ENCODE measurements at places on chromosomes 5 and 9.

- DNase-seq: no peak
These were observed 1.0 kb upstream of the RXRA start for GRCh38 chr9:134325096-134325812.

DNA sequence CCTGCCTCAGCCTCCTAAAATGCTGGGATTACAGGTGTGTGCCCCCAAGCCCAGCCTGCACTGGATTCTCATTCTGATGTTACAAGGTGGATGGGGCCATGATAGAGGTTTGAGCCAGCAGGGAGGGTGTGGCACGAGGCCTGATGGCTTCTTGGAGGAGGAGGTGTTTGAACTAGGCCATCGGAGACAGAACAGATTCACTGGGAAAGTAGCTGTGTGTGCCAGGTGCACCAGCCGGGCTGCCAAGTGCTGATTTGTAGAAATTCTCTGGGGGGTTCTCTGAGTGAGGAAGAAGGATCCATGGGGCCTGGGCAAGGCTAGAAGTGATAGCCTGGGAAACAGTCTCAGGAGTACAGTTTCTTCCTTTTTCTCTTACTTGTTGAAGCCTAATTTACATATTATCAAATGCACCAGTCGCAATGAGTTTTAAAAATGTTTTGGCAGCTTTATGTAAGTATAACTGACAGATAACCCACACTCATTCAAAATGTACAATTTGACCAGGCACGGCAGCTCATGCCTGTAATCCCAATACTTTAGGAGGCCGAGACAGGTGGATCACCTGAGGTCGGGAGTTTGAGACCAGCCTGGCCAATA, 31.1 kb upstream of the STXBP1 start:
- DNase-seq: no peak

DNA sequence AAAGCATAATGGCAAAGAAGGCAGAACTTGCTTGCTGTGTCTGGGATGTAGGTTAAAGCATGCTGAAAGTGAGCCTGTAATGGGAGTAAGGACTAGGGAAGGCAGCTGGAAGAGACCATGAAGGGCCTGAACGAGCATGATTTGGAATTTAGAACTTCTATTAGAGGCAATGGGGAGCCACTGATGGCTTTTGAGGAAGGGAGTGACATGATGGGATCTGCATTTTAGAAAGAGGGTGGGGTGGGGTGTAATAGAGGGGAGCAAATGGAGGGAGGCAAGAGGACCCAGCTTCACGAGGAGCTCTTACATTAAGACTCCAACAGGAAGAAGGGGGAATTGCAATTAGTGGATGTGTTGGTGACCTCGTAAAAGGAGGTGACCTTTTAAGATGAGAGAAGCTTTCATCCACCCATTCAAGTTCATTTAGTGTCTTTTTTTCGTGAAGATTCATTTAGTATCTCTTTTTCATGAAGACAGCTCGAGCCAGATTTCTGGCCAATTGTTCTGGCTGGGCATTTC, 13.6 kb upstream of the GABRP start:
- DNase-seq: no peak

GRCh38 chr5:178113141-178113787, at the start of gene N4BP3:
TSS of gene N4BP3 (plus strand) at chr5:178113532. CDS start at chr5:178119584, 6,052 bp downstream.
- peak; percentile 67 for DNase-seq

- DNase-seq: no peak
These were observed 39.9 kb upstream of the IL17B start for GRCh38 chr5:149418910-149419531.

DNA sequence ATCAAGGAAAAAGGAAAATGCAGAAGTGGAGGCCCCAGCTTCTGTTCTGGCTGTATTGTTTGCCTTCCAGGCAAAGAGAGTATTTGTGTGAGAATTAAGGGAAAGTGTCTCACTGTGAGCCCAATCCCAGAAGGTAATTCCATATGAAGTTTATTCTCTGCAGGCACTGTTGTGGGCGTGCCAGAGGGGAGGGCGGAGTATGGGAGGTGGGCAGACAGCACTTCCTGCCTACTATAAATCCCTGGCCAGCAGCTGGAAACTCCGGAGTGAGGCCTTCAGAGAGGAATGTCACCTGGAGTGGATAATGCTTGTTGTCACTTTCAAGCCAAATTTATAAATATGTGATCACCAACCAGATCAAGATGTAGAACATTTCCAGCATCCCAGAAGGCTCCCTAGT, 209.5 kb downstream of the ARHGAP26 start:
- DNase-seq: no peak

- DNase-seq: no peak
These were observed 18.4 kb upstream of the SPINK4 start for GRCh38 chr9:33221568-33221884.

DNA sequence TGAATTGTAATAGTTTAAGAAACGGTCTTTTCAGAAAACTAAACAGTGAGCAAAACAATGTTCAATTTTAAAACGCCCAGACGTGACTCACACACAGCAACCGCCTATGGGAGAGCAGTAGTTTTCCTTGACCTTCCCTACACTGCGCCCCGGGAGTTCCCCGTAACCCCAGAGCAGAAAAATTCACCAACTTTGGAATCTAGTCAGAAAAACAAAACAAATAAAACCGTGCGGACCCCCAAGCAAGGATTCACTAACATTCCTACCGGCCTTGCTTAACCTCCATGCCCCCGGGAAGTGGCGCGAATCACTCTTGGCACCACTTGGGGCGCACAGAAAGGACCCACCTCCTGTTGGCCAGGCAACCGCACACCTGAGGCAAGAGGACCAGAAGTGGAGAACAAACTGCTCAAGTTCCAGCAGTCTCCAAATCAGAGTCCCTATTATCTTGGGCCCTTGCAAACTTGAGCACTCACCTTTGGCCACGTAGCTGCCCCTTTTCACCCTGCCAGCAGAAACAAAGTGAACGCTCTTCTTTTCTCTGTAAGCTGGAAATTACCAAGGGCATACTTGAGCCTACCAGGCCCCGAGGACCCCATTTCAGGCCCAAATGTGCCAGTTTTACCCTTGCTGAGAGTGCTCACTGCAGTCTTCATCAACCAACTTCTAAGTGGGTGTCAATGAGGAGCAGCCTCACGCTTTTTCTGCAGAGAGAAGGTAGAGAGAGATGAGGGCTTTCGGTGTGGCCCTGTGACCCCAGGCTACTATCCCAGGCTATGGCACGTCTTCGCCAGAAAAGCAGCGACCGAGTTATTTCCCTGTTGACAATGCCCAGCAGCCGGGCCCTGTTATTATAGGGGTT, 189.7 kb downstream of the MEF2C start:
- DNase-seq: no peak

- DNase-seq: no peak
These were observed 10.0 kb upstream of the CRB2 start for GRCh38 chr9:123346026-123346425.

GRCh38 chr5:368183-369084, 46.9 kb downstream of the AHRR start:
- peak; percentile 44 for DNase-seq

GRCh38 chr5:10633271-10634049, 69.6 kb downstream of the ANKRD33B start:
- DNase-seq: peak; percentile 76

DNA sequence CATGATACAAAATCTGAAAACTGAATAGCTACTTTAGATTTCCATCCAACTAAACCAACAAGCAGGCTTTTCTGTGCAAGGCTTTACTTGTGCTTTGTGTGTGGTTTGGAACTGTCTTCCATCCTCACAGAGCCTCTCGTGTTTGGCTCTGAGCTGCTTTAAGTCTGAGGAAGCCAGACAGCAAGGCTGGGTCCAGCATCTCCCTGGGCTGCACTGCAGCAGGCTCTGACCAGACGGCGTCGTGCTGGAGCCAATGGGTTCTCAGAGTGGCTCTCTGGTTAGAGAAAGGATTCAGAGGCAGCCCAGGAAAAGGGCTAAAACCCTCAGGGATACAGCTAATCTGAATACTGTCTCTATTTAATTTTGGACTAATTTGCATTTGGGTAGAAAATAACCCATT, 207.9 kb upstream of the EFNA5 start:
- DNase-seq: no peak

DNA sequence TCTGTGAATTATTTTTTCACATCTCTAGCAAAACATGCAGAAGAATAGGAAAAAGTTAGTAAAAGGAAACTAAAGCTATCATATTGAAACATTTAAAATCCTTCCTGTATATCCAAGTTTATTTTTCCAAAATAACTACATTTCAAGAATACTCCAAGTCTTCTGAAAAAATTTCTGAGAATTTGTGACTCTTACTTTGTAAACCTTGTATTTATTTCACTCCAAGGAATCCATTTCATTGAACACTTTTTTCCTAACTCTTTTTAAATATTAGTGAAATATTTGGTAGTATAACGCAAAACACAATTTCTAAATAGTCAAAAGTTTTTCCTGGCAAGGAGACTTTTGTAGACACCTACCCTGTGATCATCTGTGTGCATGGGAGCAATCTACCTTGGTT, 19.3 kb downstream of the ECM2 start:
- DNase-seq: no peak

DNA sequence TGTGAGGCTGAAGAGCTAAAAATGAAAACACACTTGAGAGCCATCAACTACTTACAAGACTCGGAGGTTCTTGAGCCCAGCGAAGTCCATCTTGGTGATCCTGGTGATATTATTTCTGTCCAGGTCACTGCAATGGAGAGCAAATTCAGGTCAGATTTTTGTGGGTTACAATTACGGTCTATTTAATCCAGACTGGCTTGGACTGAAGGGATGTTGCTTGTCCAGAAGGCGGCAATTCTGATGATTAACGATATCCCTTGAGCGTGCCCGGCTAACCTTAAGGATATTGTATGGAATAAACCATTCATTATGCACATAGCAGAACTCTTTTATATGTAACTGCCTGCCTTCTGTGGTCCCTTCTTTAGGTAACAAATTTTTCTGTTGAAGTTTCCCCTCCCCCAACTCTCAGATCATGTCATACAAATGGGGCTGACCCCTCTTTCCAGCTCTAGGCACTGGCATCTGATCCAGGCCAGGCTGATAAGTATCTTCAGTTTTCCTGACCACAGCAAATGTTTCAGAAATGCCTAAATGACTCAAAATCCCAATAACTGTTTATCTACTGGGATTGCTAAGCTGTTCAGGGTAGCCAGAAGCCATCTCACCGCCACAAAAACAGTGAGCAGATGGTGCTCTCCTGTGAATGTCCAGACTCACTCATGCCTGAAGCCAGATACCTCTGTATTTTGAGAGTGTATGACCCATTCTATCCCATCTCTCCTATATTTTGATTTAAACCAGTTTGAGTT, 49.4 kb downstream of the SLIT3 start:
- no peak for DNase-seq

DNA sequence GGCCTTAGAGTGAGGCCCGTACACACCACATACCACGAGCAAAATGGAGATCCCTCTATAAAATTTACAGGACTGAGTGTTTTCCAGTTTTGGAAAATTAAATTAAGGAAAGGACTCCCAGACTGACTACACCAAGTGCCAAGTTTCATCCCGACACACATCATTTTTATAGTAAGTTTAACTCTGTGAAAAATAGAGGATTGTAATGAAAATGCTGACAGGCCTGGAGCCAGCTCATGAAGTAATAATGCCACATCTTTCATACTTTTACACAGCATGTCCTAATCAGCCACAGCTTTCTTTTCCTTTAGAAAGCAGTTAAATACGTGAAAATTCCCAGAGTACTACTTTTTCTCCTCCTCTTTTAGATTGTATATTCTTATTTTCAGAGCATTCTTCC, 169.2 kb downstream of the SAXO1 start:
- DNase-seq: no peak

GRCh38 chr5:152568016-152568415, 162.9 kb upstream of the NMUR2 start:
- no peak for DNase-seq

DNA sequence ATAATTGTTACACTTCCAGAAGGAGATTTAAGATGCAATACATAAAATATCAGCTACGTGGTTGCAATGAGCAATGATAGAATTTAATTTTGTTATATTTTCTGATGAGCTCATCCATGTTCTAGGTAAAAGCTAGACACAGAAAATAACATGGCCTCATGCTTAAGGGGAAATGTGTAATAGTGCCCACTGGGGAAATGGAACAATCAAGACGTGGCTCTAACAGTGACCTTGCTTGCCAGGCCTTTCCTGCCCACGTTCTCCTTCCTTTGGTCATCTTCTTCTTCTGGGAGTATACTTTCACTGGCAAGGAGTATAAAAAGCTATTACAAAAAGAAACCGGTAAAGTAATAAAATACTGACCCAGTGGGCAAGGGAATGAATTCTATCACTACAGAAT, 116.2 kb upstream of the TMEM161B start:
- no peak for DNase-seq

GRCh38 chr5:147912011-147912410, 5.7 kb upstream of the C5orf46 start:
- no peak for DNase-seq

GRCh38 chr9:79224672-79225433, 346.9 kb upstream of the TLE4 start:
- DNase-seq: no peak

DNA sequence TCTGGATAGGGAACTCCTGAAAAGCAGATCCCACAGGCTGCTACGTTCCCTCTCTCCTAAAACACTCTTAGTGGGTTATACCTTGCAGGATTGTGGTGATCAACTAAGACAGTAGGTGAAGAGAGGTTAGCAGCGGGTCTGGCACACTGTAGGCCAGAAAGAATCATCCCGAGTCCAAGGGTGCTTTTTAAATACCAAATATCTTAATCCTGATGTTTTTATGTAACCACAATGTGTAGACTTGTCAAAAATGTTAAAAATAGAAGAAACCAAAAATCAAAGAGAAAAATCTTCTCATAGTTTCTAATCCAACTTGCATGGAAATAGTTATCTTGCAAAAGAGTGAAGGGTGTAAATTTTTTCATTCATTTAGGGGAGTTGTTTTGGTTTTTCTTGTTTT, 52.3 kb upstream of the IFNK start:
- DNase-seq: no peak

- no peak for DNase-seq
These were observed 132.2 kb downstream of the EBF1 start for GRCh38 chr5:158967541-158967940.

- no peak for DNase-seq
These were observed 40.8 kb upstream of the CLK4 start for GRCh38 chr5:178667688-178668087.

DNA sequence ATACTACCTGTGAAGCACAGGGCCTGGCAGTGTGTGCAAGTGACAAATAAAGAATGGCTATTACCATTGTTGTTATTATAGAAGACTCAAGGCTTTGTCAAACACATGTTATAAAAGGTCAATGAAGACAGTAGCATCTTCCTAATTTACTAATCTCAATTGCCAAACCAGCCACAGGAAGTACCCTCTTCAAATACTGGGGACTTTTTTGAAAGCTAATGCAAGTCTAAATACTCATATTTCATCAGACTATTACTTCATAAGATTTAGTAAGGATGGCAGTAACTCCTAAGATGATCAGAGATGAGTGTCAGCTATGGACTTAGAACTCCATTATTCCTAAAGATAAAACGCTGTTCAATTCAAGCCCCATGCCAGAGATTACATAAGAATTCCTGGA, 43.0 kb downstream of the GNAQ start:
- DNase-seq: no peak

GRCh38 chr5:1762883-1763547, 36.6 kb downstream of the MRPL36 start:
- DNase-seq: no peak

DNA sequence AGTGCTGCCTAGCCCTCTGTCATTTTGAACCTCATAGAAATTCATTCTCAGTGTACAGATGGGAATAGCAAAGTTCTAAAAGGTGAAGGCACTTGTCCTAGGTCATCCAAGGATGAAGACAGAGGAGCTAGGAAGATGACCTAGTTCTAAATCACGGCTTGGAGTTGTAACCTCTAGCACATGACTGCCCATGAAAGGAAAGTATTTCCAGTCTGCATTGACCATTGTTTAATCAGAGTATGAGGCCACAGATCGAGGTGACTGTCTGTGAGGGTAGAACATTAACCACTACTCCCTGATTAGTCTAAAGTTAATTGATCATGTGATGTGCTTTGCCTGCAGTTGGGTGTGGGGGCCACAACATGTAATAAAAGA, 674 bp upstream of the TNFSF15 start:
- DNase-seq: no peak

Measured in CD4-positive, CD25-positive, alpha-beta regulatory T cell (primary cell).